ENCODE measurements at places on chromosomes 1 and 21.
A peak's percentile ranks its signal among the peaks of the same experiment; 100 is the strongest.

DNA sequence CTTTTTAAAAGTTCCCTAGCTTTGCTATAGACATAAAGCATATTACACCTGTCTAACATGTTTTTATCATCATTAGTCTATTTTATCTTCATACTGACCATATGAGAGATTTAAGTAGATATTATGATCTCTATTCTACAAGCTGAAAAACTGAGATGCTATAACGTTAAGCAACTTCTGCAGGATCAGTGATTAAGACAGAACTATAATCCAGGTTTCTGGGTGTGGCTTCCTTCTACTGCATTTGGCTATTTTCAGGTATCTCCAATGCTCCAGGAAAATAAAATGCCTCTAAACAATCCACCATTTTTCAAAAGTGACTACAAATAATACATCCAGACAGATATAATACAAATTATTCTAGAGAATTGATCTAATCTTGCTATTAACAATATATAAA lies 53.4 kb downstream of the RGS2 start:
- no peak for DNase-seq

- DNase-seq: no peak
Observed at GRCh38 chr1:194252199-194252598, 1065.8 kb upstream of the B3GALT2 start.

- peak; percentile 69 for DNase-seq
Observed at GRCh38 chr1:37323486-37324377, 150.6 kb upstream of the ZC3H12A start.

DNA sequence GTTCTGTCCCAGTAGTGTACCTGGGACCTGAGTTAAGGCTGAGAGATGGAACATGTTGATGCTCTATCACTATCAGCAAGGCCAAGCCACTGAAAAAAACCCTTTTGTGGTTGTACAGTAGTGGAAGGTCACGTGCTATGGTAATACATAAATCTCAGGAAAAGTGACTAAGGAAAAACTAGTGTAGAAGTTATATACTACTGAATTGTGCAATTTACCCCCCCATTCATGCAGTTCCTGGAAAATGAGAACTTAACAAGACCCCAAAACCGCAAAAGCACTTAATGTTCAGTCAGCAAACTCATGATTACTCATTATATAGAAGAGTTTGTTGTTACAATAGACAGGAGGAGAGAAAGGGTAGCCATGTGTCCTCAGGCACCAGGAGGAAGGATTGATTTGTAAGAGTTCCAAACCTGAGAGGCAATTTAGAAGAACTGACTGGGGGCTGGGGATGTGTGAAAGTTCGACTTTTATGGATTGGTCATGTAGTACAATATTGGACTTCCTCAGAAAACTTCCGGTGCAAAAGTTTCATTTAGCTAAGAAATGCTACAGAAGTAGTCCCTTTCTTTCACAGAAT lies 91.6 kb downstream of the RGL1 start:
- no peak for DNase-seq

- DNase-seq: peak; percentile 85
Observed at GRCh38 chr1:1914101-1914970, 724 bp upstream of the CALML6 start.

- no peak for DNase-seq
Observed at GRCh38 chr1:115826628-115827027, 14.3 kb downstream of the NHLH2 start.

- no peak for DNase-seq
Observed at GRCh38 chr1:45586769-45587168, 2.9 kb downstream of the NASP start.

DNA sequence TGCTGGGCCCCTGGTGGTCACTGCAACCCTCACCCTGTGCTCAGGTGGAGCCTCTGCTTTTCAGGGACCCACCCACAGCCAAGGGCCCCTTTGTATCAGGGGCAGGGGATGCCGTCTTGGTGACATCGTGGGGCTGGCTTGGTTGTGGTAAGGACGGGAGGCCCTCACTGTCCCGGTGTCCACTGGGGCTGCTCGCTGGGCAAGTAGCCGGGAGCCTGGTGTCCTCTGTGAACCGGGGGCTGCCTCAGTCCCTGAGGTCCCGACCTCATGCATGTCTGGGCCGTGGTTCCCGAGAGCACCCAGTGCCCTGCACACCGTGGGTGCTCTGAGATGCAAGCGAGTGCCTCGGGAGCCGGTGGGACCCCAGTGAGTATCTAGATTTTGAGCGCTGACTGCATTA lies 56.0 kb upstream of the TTC34 start:
- DNase-seq: no peak

DNA sequence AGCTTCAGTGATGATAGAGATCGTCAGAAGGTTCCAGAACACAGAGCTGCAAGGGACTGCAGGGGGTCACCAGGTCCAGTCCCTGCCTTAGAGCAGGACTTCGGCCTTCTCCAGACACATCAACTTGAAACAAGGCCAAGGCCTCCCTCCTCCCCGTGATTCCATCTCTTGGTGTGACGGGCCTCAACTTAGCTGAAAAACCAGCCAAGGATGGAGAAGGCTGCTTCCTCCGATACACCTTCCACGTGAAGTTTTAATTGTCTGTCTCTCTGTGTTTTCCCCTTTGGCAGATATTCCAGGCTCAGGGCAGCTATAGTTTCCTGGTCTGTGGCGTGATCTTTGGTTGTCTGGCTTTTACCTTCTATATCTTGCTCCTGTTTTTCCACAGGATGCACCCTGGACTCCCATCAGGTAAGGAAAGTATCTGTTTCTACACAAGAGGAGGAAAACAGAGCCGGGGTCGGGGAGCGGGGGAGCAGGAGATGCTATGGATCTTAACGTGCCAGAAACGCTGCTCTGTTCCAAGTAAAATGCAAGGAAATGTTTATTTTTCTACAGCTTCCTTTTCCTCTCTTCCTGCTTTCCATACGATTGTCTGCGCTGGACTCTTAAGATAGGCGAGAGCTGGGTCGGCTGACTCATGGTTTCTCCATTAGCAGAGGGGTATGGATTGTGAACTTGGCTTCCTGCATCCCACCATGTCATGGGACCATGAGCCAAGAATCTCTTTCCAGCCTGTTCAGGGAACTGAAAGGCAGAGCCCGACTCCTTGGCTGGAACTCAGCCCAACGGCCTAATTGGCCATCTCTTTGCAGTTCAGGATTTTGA lies 32.8 kb downstream of the ELK4 start:
- DNase-seq: no peak

- DNase-seq: no peak
Observed at GRCh38 chr1:190066011-190066410, 411.7 kb downstream of the BRINP3 start.

DNA sequence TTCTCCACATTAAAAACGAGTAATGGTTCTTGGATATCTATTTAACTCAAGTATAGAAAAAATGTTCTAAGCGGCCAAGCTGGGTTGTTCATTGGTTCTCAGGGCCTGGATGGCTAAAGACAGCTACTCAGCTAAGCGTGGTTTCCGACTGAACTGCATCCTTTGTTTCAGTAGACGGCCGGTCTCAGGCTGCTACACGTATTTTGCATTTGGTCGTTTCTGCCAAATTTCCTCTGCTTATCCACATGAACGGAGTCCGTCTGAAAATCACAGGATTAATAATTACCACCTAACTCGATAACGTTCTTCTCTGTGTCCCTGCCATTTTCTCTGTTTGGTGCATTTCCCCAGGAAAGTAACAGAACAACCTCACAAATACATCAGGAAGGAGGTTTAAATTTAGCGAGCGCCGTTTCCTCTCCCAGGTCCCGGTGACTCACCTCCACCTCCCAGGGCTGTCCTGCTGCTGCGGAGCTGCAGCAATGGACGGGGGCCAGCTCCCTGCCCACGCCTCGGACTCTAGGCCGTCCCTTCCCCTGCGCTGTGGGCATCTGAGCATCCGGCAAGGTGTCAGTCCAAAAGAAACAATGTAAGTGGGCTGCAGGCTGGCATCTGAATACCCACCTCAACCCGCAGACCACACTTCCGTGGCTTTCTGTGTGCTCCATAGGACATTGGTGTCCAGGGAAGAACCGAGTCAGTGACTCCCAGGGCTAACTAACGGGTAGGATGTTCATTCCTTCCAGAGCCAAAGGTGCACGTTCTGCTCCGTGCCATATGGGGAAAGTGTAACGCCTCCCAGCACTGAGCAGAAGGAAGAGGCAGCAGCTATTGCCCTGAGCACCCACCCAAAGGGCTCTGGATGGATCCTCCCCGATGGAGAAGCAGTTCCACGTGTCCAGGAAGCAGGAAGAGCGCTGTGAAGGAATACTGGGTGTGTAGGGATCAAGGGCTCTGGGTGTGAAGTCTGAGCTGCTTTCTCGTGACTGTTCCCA lies 4.1 kb upstream of the GABRD start:
- no peak for DNase-seq

Measured in RPMI8226 (cell line).